ENCODE measurements at places on chromosomes 6 and 20.

DNA sequence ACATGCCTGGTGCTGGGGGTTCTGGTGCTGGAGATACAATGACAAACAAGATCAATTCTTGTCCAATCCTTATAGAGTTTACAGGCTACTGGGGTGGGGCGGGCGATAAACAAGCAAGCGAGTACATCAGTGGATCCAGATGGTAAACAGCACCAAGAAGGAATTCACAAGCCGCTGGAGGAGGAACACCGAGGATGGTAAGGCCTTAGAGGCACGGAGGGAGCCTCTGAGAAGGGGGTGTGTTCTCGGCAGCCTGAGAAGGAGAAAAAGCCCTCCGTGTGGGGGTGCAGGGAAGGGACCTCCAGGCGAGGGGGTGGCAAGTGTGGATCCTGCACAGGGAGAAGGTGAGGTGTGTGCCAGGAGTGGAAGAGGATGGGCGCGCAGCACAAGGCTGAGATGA lies 276.5 kb upstream of the FOXQ1 start:
- DNase-seq = peak; percentile 9
- H3K27me3 ChIP-seq = peaks cover 6% of the 10 kb centered on the region
- no peaks in the 10 kb centered on the region for H3K4me1 ChIP-seq
- H3K36me3 ChIP-seq = no peaks in the 10 kb centered on the region

DNA sequence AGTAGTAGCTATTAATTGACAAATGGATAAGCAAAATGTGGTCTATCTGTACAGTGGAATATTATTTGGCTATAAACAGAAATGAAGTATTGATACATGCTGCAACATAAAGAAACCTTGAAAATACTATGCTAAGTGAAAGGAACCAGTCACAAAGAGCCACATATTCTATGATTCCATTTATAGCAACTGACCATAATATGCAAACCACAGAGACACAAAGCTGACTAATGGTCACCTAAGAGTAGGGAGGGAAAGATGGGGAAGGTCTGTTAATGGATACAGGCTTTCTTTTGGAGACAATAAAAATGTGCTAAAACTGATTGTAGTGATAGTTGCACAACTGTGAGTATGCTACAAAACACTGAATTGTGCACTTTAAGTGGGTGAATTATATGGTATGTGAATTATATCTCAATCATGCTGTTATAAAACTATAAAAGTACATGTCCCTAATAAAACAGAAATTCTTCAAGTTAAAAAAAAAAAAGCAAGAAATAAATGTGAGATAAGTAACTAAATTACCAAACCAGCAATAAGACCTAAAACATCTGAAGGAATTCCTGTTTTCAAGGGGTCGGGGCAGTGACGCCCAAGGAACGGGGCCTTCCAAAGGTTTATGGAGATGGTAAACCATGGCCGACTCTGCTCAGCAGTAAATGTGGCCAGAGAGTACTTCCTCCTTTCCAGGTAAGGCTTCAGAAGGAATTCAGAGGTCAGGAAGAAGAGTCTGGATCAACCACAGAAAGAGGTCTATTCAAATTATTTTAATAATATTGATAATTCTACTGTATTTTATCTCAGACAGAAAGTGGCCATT lies 75.4 kb downstream of the ARHGAP18 start:
- no peaks in the 10 kb centered on the region for H3K27me3 ChIP-seq
- no peak for DNase-seq
- H3K4me1 ChIP-seq = peaks cover 23% of the 10 kb centered on the region
- no peak overlapping the region for H3K4me3 ChIP-seq
- H3K36me3 ChIP-seq = no peaks in the 10 kb centered on the region

DNA sequence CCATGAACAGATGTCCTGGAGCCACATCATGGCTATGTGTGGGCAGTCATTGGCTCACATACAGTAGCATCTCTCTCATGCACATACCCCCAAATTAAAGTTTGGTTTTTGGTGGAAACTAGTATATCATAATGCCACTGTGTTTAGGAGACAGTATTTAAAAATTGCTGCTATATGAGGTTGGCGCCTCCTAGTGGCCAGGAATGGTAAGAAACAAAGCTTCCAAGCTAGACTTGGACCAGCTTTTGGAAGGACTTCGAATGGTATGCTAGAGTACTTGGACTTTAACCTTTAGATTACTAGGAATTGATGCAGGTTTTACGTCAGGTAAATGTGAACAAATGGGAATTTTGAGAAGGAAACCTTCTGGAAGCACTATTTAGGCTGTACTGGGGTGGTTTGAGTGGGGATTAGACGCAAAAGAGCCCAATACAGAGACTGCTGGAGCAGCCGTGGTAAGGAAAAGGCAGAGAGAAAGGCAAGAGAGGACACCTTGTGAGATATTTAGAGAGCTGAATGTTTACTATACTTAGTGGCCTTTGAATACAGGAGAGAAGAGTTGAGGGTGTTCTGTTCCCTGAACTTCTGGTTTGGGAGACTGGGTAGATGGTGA lies 23.8 kb downstream of the PRSS35 start:
- H3K4me1 ChIP-seq = no peaks in the 10 kb centered on the region
- no peak overlapping the region for H3K4me3 ChIP-seq
- no peaks in the 10 kb centered on the region for H3K27me3 ChIP-seq
- H3K36me3 ChIP-seq = no peaks in the 10 kb centered on the region
- H3K27ac ChIP-seq = no peak overlapping the region

DNA sequence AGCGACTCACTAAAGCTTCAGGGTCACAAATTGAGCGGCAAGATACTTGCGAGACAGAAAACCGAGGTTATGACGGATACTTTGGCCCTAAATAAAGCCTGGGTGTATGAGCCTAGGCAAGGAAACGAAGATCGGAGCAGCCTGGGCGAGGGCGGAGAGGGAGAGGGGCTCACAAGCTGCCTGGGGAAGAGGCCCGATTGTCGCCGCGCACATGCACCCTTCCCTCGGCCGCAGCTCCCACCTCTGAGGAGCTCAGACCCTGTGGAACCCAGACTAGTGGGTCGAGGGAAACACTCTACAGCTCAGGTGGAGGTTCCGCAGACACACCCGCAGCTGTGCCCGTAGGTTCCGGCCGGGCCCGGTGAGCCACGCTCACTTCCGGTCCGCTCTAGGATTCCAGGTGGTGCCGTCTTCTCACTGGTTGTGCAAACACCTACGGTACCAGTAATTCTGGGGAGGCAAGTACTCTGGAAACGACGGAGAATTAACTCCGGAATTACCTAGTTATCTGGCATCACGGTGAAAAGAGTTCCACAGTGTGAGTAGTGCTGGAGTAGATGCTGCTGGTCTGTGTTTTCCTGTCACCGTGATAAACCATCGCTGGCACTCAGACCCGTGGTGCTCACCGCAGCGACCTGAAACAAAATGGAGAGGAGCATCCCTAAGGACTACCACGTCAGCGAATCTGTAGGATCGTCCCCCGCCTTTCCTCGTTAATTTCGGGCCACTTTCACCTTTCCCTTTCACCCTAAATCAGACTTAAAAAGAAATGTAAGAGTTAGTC lies 61.5 kb downstream of the GPX5 start:
- peak; percentile 72 for DNase-seq
- H3K36me3 ChIP-seq = no peaks in the 10 kb centered on the region
- H3K4me1 ChIP-seq = no peaks in the 10 kb centered on the region
- H3K27me3 ChIP-seq = peaks cover 94% of the 10 kb centered on the region

GRCh38 chr20:32064667-32065066 lies 12.6 kb downstream of the HCK start:
- H3K27me3 ChIP-seq = no peaks in the 10 kb centered on the region
- H3K36me3 ChIP-seq = peaks cover 5% of the 10 kb centered on the region
- peaks cover 6% of the 10 kb centered on the region for H3K4me1 ChIP-seq
- DNase-seq = peak; percentile 35
- H3K27ac ChIP-seq = peak overlapping the region; percentile 91

GRCh38 chr6:26613201-26613600 lies 16.4 kb downstream of the ABT1 start:
- no peak for DNase-seq
- peaks cover 74% of the 10 kb centered on the region for H3K27me3 ChIP-seq
- H3K27ac ChIP-seq = no peak overlapping the region

DNA sequence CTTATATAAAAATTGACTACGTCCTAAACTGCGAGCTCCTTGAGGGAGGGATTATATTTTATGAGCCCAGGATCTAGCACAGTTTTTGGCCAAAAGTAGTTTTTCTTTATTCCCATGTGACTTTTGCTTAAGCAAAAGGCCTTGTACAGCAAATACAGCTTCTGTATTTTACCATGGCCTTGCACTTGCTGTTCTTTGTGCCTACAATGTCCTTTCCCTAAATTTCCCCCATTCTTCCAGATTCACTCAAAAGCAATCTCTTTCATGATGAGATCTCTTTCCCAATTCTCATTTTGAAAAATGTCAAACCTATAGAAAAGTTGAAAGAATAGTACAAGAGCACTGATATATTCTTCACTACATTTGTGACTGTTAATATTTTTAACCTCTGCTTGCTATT lies 4.8 kb upstream of the IGF2R start:
- no peaks in the 10 kb centered on the region for H3K4me1 ChIP-seq
- H3K27ac ChIP-seq = no peak overlapping the region
- H3K4me3 ChIP-seq = no peak overlapping the region
- no peak for DNase-seq

GRCh38 chr6:117446861-117447260 lies 21.1 kb upstream of the ROS1 start:
- DNase-seq = no peak
- no peak overlapping the region for H3K27ac ChIP-seq
- H3K4me1 ChIP-seq = peaks cover 15% of the 10 kb centered on the region
- H3K4me3 ChIP-seq = no peak overlapping the region

- H3K4me3 ChIP-seq = no peak overlapping the region
- H3K27me3 ChIP-seq = no peaks in the 10 kb centered on the region
- DNase-seq = no peak
- H3K36me3 ChIP-seq = no peaks in the 10 kb centered on the region
- peaks cover 5% of the 10 kb centered on the region for H3K4me1 ChIP-seq
- H3K27ac ChIP-seq = no peak overlapping the region
Observed at GRCh38 chr20:53826090-53826489, 232.5 kb upstream of the ZNF217 start.

GRCh38 chr6:160082627-160083026 lies 39.0 kb upstream of the SLC22A1 start:
- peaks cover 100% of the 10 kb centered on the region for H3K36me3 ChIP-seq
- DNase-seq = no peak
- H3K4me3 ChIP-seq = no peak overlapping the region
- no peaks in the 10 kb centered on the region for H3K27me3 ChIP-seq
- no peak overlapping the region for H3K27ac ChIP-seq

- H3K4me3 ChIP-seq = no peak overlapping the region
- H3K27me3 ChIP-seq = no peaks in the 10 kb centered on the region
- no peaks in the 10 kb centered on the region for H3K36me3 ChIP-seq
- H3K27ac ChIP-seq = no peak overlapping the region
Observed at GRCh38 chr6:164926686-164927085, 382.7 kb downstream of the C6orf118 start.

GRCh38 chr6:20211037-20211940 lies 980 bp downstream of the MBOAT1 start:
- H3K4me1 ChIP-seq = peaks cover 14% of the 10 kb centered on the region
- no peaks in the 10 kb centered on the region for H3K27me3 ChIP-seq
- peak overlapping the region; percentile 95 for H3K27ac ChIP-seq
- H3K36me3 ChIP-seq = no peaks in the 10 kb centered on the region
- peak overlapping the region; percentile 84 for H3K4me3 ChIP-seq

DNA sequence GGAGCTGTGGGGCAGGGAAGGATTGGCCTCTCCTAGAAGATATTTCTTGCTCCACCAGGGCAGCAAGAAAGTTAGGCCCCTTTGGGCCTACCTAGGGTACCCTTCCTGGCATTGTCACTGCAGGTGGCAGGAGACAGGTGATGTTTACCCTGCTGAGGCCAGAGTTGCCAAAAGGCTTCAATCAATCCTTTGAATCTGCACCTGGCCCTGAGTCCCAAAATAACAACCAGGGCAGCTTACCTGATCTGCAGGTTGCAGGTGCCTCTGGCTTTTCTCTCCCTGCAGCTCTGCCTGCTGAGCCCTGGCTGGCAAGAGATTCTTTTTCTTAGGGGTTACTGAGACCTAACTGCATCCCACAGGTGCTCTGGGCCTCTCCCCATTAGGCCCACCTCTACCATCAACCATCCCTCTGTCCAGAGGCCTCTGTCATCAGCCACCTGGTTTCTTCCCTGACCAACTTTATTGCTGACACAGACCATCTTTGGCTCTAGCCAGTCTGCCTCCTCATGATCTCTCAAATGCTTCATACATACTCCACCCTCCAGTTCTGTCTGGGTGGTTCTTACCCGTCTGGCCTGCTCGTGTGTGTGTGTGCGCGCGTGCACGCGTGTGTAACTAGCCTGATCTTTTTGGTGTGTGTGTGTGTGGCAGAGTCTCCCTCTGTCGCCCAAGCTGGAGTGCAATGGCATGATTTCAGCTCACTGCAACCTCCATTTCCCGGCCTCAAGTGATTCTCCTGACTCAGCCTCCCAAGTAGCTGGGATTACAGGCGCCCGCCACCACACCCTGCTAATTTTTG lies 13.7 kb downstream of the BCL2L1 start:
- no peak for DNase-seq
- H3K36me3 ChIP-seq = no peaks in the 10 kb centered on the region
- peaks cover 76% of the 10 kb centered on the region for H3K4me1 ChIP-seq
- peak overlapping the region; percentile 55 for H3K27ac ChIP-seq

DNA sequence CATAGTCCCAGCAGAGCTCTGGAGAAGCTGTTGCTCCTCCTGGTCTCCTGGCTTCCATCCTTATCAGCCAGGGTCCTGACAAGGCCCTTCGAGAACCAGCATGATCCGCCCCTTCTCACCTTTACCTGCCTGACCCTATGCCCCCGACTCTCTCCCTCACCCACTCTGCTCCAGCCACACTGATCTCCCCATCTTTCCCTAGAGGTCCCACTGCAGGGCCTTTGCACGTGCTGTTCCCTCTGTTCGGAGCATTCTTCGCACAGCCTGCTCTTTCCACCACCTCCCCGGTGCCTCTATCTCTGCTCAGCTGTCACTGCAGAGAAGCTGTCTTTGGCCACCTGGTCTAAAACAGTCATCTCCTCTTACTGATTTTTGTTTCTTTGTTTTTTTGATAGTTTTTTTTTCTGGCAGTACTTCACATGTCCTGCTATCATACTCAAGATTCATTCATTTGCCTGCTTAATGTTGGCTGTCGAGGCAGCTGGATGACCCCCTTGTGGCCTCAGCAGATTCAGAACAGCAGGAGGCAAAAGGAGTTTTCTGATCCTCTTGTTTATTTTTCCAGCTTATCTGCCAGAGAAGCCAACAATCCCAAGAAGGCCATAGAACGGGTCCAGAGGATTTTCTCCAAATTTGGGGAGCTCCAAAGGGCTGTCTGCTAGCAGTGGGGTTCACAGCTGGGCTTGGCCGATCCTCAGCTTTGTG lies 1.6 kb upstream of the PTGIS start:
- no peak for DNase-seq
- H3K4me3 ChIP-seq = no peak overlapping the region

DNA sequence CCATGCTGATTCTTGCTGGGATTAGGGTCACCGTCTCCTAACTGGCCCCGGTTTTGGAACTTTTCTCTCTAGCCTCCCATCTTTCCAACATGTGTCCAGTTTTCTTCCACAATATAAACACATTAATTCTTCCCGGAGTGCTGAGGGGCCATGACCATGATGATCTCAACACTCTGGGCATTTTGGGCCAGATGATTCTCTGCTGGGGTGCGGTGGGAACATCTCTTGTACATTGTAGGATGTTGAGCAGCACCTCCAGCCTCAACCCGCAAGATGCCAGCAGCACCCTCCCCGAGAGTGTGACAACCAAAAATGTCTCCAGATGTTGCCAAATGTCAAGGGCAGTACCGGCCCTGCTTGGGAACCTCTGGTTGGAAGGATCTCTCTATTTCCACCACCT lies 164.8 kb downstream of the TFAP2C start:
- DNase-seq = no peak
- no peak overlapping the region for H3K27ac ChIP-seq
- H3K4me3 ChIP-seq = no peak overlapping the region
- peaks cover 30% of the 10 kb centered on the region for H3K27me3 ChIP-seq
- no peaks in the 10 kb centered on the region for H3K4me1 ChIP-seq

All from left lung (tissue), 14 donors.